ENCODE measurements at places on chromosomes 1 and 21.

GRCh38 chr1:107244709-107245500, 104.1 kb downstream of the NTNG1 start:
- no peak for DNase-seq

DNA sequence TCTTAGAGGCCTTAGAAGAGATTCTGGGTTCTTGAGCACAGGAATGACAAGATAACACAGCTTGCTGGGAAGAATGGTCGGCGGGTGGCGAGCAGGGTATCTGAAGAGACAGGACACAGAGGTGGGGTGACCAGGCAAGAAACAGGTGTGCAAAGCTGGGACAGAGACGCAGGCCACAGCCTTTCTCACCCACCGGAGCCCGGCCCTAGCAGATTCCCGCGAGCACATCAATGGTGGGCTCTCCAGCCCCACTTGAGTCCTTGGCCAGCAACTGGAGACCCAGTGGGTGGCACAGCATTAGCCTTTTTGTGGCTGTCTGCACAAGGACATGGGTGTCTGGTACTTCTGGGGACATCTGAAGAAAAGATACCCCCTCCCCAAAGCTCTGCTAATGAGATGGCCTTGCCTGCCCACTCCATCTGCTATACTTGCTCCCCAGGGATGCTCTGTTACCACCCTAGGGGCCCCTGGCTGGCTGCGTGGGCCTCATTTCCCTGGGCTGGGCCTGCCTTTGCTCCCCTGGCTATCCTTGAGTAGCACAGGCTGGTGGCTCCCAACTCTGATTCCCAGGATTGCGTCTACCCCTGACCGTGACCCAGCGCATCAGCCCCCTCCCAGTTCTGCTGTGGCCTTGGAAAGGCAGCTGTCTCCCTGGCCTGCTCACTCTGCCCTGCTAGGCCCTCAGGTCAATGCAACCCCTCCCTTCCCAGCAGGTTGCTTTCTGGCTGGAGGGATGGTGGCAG, 127.2 kb upstream of the ADAR start:
- no peak for DNase-seq

GRCh38 chr1:234973426-234974250, 155.0 kb downstream of the TOMM20 start:
- DNase-seq = no peak

- no peak for DNase-seq
Observed at GRCh38 chr1:98854137-98854536, 150.5 kb downstream of the PLPPR5 start.

GRCh38 chr1:178408871-178409270, 87.9 kb downstream of the CLEC20A start:
- DNase-seq = no peak

DNA sequence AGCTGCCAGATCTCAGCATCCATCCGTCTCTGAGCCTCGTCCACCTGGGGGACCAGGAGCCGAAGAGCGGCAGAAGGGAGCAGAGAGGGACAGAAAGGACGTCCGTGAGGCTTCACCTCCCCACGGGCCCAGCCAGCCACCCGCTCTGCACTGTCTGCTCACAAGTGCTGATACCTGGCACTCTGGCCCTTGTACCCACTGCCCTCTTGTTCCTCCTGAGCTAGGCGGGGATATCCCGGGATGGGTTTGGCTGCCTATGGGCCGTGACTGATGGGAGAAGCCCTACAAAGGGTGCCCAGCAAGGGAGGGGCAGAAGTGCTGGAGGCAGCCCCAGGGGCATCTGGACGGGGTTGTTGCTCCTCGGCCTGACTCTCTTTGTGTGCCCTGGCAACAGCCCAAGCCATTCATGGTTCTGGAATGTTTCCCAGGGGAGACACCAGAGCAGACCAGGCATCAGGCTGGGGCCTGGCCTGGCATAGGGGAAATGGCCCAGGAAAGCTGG, 57.6 kb downstream of the LDLRAD2 start:
- no peak for DNase-seq

GRCh38 chr1:198030682-198031081, 113.5 kb downstream of the LHX9 start:
- DNase-seq = no peak

- no peak for DNase-seq
Observed at GRCh38 chr1:174964261-174964971, 35.3 kb upstream of the CACYBP start.

GRCh38 chr21:37673801-37674575, 242.3 kb downstream of the KCNJ6 start:
- DNase-seq = no peak

All from activated effector memory CD4-positive, alpha-beta T cell treated with anti-CD3 and anti-CD28 coated beads, Interleukin-2, amount 50 U/mL, for 16 hours (primary cell).